Effector memory CD8-positive, alpha-beta T cell (primary cell): ENCODE measurements at places on chromosomes 2 and 18.

- no peak overlapping the region for H3K27ac ChIP-seq
- H3K4me3 ChIP-seq: no peak overlapping the region
- H3K4me1 ChIP-seq: no peaks in the 10 kb centered on the region
These were observed 618 bp upstream of the TNS1 start for GRCh38 chr2:218003281-218003944.

GRCh38 chr18:11587432-11587831, 22.0 kb upstream of the SLC35G4 start:
- peaks cover 9% of the 10 kb centered on the region for H3K27me3 ChIP-seq
- H3K36me3 ChIP-seq: no peaks in the 10 kb centered on the region
- no peak for DNase-seq
- no peak overlapping the region for H3K27ac ChIP-seq
- H3K4me1 ChIP-seq: peaks cover 14% of the 10 kb centered on the region

DNA sequence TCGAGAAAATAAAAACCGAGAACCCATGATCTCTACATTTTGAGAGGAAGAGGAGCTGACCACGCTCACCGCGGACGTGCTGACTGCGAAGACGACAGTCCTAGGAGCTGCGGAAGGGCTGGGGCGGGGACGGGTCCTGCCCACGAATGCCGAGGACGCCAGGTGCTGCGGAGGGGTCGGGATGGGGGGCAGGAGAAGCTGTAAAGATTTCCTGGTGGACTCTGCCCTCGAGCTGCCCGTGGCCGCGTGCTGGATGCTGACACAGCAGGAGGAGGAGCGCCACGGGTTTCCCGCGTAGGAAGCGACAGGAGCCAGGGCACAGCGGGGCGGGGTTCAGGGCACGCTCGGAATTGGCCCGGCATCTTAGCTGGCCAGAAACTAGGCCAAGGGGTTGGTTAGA, 22.2 kb downstream of the ZSCAN30 start:
- peaks cover 2% of the 10 kb centered on the region for H3K36me3 ChIP-seq
- H3K27me3 ChIP-seq: no peaks in the 10 kb centered on the region
- H3K27ac ChIP-seq: peak overlapping the region; percentile 96
- peak overlapping the region; percentile 94 for H3K4me3 ChIP-seq

- no peaks in the 10 kb centered on the region for H3K36me3 ChIP-seq
- peaks cover 26% of the 10 kb centered on the region for H3K4me1 ChIP-seq
- peak overlapping the region; percentile 74 for H3K4me3 ChIP-seq
- H3K27me3 ChIP-seq: peaks cover 41% of the 10 kb centered on the region
These were observed 40.6 kb upstream of the HDAC4 start for GRCh38 chr2:239441261-239442078.

DNA sequence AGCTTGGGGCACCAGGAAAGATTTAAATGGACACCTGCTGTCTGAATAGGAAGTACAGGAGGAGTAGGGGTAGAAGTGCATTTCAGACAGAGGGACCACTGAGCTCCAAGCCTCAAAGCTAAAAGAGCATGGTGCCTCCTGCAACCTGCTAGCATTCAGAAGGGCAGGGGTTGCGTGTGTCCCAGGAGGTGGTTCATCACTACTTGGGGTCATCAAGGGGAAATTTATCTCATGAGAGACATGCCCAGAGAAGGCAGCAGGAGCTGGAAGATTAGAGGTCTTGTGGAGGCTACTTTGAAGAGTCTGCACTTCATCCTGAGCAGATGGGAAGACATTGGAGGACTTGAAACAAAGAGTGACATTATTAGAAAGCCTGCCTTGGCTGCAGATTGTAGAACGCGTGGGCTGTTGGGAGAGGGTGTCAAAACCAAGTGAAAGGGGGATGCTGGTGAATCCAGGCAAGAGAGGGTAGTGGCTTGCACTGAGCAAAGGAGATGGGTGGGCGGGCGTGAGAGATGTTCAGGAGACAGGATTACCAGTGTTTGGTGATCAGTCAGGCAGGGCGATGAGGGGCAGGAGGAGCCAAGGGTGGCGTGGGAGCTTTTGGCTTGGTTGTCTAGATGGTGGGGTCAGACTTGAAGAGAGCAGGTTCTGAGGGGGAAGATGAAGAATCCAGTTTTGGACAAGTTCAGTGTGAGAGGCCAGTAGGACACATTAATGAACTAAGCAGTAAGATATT, 154.0 kb downstream of the DYSF start:
- peaks cover 6% of the 10 kb centered on the region for H3K27me3 ChIP-seq
- no peak for DNase-seq
- no peak overlapping the region for H3K27ac ChIP-seq
- H3K36me3 ChIP-seq: no peaks in the 10 kb centered on the region

DNA sequence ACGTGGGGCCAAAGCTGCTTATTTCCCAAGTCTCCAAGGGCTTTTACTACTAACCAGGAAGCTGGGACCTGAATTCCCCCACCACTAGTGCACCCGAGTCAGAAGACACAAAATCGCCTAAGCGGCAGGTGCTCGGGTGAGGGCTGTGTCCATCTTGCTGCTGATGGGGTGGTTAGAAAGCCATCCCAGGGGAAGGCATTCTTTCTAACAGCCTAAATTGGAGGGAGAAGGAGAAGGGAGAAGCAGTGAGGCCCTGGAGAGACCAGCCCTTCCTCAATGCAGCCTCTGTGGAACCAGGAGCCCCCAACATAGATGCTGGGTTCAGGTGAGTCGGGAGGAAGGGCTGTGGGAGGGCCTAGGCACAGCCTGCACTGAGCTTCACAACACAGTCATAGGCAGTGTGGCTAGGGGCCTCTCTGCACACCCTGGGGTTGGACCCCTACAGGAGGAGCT, 1.9 kb upstream of the PROM2 start:
- no peak for DNase-seq
- H3K27me3 ChIP-seq: no peaks in the 10 kb centered on the region
- no peak overlapping the region for H3K27ac ChIP-seq
- no peak overlapping the region for H3K4me3 ChIP-seq

GRCh38 chr2:145918951-145919350, 1399.0 kb upstream of the ZEB2 start:
- H3K36me3 ChIP-seq: no peaks in the 10 kb centered on the region
- H3K27ac ChIP-seq: no peak overlapping the region
- no peaks in the 10 kb centered on the region for H3K4me1 ChIP-seq
- H3K27me3 ChIP-seq: no peaks in the 10 kb centered on the region
- H3K4me3 ChIP-seq: no peak overlapping the region

DNA sequence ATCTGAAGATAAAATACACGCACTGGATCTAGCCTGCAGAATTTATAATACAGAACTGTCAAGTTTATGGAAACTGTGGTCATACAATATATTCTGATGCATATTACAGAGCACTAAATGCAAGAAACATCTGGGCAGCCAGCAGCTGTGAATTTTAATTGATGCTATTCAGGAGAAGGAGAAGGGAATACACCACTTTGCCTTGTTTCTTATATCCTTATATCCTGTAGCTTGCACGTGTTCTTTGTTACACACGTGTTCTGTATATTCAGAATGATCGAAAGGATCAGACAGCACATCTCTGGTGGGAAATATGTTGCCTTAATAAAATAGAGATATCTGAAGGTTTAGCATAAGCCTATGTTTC, 335.8 kb downstream of the AGPS start:
- no peak overlapping the region for H3K4me3 ChIP-seq
- H3K4me1 ChIP-seq: no peaks in the 10 kb centered on the region
- H3K27ac ChIP-seq: no peak overlapping the region

DNA sequence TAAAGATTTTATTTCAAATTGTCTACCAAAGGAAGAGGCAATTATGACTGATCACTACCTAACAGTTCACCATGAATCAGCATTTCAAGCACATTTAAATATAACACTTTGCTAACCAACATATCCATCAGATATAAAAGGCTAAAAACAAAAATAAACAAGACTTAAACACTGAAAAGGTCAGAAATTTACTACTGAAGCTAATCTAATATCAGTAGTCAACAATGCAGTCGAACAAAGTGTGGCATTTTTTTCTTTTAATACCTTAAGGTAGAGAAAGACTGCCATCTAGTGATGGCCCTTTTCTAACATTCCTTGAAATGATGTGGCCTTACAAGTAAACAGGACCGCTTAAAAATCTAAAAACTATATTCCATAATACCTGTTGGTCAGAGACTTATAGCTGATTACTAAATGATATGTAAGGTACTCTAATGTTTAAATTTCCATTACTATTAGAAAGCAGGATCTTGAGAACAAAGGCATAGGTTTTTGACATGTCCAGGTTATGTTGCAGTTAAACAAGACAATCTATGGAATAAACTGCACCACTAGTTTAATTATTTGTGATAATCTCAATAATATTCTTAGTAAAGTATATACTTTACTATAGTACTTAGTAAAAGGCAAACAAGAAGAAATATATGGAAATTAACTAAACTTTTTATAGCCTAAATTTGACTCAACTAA, 80.0 kb downstream of the EXOC6B start:
- H3K27ac ChIP-seq: no peak overlapping the region
- H3K4me3 ChIP-seq: no peak overlapping the region
- H3K36me3 ChIP-seq: no peaks in the 10 kb centered on the region
- no peak for DNase-seq
- no peaks in the 10 kb centered on the region for H3K27me3 ChIP-seq
